ENCODE measurements at places on chromosomes 5 and 9.
A peak's percentile ranks its signal among the peaks of the same experiment; 100 is the strongest.

DNA sequence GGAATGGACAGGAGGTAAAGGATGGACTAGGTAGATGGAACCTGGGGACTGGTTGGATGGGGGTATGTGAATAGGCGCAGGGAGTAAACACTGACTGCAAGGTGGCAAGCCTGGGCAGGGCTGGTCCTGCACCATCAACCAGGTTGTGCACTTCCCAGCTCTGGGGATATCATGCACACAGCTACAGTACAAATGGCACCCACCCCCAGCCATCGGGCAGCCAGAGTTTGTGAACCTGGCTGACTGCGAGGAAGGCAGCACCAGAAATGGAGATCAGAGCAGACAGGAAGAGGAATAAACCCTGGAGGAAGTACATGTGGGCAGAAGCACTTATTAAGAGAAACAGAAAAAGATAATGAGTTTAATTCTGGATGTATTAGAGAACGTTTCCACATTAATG is 229.1 kb downstream of the ESM1 start:
- no peak for DNase-seq

GRCh38 chr5:67983251-67984110 is 232.1 kb upstream of the PIK3R1 start:
- peak; percentile 56 for DNase-seq

GRCh38 chr9:133948131-133948530 is 44.0 kb downstream of the VAV2 start:
- no peak for DNase-seq

DNA sequence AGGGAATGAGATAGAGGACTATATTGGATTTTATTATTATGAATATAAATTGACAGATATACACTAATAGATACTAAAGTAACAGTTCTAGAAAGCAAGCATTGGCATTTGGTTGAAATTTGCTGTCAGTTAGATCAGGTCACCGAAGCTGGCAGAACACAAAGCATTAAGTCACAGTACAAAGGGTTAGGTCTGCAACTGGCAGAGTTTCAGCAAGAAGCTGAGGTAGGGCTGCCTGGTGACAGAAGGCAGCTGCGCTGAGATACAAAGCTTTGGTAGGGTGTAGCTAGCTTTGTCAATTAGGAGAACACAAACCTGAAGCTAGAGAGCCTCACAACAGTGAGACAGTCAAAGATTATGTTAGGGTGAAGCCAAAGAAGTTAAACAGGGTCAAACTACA is 6.3 kb upstream of the CSNK1G3 start:
- no peak for DNase-seq

DNA sequence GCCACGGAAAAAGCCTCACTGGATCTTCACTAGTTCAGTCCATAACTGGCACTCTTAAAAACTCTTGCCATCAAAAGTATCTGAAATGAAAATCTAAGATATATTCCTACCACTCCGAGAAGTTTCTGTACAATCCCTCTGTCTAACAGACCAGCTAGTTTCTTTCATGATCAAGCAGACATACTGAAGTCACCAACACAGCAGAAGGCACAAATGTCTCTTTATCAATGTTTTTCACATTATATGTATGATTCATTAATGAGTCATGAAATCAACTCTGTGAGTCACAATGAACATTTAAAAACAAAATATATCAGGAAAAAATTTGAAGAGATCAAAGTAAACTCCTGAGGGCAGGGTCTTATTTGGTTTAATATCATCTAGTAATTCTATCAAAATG is 50.8 kb downstream of the F2R start:
- DNase-seq = no peak

DNA sequence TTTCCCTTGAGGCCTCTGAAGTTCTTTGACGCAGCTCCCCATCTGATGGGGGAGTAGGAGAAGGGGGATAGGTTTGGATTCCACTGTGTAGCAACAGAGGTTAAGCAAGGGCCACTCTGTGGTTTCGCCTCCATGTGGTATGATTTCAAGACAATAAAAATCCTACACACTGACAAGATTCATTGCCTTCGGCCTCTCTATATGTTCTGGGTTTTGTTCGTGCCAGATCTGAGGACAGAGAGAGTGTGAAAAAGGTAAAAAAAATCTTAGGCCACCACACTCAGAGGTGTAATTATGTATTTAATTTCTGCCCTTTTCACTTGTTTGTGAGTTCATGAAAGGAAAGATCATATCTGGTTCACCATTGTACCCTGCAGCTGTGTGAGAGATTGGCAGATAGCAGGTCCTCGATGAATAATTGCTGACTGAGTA is 715.2 kb upstream of the ZNF608 start:
- DNase-seq = no peak

- no peak for DNase-seq
Observed at GRCh38 chr9:36840898-36841536, 193.1 kb downstream of the PAX5 start.

DNA sequence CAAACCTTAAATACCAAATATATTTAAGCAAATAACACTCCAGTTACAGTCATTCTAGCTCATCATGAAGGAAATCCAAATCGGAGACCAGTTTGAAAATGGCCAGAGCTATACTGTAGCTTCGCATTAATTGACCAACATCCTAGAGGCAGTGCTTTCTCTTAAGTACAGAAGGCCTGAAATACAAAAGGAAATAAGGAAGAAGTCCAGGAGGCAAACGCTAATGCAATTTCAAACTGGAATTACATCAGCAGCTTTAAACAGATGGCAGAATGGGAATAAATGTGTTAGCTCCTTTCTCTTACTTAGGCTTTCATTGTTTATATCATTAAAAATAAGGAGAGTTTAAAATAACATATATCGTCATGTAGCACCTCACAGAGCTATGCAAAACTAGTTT is 197.0 kb downstream of the SEC61B start:
- no peak for DNase-seq

GRCh38 chr9:6218099-6218502 is 2.5 kb downstream of the IL33 start:
- DNase-seq = peak; percentile 51

GRCh38 chr5:73160239-73160671 is 12.7 kb upstream of the TMEM174 start:
- no peak for DNase-seq

DNA sequence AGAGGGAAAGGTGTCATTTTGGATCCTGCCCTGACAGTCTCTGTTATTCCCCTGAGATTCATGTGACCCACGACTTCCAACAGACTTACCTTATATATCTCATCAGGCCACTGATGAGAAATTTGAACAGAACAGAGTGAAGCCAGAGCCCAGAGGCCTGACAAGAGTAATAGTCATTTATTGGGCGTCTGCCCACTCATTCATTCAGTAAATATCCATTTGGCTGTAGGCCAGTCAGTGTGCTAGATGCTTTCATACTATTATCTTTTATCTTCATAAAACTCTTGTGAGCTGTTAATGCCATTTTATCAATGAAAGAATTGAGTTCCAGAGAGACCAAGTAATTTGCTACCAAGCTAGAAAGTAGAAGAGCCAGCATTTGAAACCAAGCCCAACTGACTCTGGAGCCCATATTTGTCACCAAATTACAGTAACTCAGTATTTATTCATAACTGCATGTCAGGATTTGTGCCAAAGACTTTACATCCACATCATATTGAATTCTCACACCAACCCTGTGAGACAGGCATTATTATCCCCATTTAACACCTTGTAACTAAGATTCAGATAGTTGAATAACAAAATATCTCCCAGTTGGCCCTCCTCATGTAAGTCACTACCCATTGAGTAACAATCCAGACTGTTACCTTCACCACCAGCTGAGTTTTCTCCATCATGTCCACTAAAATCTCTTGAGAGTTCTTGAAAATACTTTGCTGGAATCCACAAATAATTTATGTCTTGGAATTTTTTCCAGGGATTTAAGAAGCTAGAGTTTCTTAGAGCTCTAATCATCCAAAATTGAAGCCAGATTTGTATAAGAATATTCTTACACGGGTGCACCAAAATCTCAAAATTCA is 2.5 kb downstream of the PTPDC1 start:
- DNase-seq = peak; percentile 46

DNA sequence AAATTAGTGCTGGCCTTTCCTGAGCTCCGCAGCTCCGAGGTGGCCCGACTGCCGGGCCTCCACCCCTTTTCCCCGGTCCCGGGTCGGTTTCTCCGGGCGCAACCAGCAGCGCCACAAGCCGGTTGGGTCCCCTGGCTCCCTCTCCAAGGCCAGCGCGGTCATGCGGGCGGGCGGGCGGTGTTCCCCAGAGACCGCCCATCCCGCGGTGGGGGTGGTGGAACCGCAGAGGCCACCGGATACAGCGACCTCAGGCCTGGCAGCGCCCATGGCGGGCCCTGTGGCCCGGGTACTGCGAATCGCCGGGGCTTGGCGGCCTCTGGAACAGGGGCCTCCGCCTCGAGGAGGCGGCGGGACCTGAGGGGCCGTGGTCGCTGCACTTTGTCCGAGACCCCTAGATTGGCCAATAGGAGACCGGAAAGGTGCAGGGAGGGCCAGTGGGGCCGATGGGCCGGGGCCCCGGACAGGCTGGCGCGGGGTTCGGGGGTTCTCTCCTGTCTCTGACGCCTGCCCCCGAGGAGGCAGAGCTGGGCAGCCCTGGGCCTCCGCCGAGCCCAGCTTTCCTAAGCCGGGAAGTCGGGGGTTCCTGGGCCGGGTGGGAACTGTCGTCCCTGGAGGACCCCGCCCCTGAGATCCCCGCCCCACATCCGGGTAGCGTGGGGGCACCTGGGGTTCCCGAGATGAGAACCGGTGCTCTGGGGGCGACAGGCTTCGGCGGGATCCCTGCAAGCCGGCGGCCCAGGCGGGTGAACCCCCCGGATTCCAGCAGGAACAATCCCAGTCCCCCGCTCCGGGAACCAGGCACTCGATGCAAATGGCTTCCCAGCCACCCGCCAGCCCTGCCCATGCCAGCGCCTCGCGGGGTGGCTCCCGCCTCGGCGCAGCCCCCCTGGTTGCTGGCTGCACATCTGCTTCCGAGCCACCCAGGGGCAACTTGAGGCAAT is 293.9 kb downstream of the ZSWIM6 start:
- DNase-seq = peak; percentile 84

DNA sequence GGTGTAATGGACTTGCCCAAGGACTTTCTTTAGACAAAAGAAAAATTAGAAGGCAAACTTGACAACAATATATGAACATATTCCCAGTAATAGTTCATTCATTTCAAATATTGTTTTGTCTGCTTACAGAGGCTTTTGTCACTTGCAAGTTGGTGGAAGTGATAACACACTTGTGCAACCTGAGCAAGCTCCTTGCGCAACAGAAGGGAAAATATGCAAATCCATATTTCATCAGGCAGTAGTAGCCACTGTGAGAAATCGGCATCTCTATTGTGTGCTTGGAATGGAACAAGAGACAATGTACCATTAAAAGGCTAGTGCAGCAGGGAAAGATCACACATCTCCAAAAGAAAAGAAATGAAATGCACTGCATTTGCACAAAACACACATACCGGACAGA is 125.3 kb upstream of the RASEF start:
- DNase-seq = no peak

- no peak for DNase-seq
Observed at GRCh38 chr5:126871441-126871840, 94.5 kb downstream of the LMNB1 start.

DNA sequence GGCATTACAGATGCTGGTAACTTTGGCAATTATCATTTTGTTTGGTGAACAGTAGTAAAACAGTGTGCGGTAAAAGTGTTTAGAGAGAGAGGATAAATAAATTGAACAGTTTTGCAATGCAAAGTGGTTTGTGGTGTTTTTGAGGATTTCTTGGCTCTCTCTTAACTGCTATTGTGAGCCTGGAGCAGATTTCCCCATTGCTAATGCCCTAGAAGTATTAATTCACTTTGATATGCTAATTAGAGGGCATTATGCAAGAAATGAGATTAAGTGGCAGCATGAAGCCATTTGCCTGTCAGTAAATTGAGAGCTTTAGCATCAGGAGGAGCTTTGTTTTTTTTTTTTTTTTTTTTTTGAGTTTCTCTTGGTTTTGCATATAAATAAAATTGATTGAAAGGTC is 8.2 kb downstream of the PBX3 start:
- no peak for DNase-seq

GRCh38 chr5:151700820-151701219 is 14.1 kb upstream of the SPARC start:
- no peak for DNase-seq

- no peak for DNase-seq
Observed at GRCh38 chr5:179290681-179291540, 54.4 kb downstream of the ADAMTS2 start.

DNA sequence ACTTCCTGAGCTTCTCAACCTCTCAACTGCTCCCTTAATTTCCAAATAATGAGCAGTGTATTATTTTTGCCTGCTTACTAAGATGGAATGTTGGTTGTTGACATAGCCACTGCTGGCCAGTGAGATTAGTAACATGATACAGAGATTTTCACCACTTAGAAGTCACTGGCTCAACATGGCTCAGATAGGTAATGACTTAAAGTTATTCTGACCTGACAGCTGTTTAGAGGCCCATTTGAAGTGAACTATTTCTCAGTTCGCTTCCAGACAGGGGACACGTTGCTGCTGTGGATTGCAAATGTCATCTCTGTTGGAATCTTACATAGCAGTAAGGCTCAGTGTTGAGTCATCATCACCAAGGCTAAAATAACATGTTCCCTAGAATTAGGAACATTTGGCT is 490.2 kb downstream of the TLE4 start:
- peak; percentile 53 for DNase-seq

DNA sequence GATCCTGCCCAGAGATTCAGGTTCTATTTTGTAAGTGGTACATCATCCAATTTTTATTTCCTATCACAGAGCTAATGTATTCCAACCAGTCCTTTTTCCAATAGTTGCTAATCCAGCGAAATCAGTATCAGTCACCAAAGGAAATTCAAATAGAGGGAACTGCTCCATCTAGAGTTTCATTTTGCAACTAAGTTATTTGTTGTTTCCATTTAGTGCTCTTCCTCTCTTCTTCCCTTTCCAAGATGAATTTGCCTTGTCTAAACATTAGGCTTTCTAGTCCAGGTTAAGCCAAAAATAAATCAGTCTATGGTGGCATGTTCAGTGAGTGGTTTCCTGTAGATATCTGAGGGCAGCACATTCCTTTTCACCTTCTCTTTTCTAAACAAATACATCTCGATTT is 79.8 kb upstream of the SPATA31D4 start:
- DNase-seq = peak; percentile 45

DNA sequence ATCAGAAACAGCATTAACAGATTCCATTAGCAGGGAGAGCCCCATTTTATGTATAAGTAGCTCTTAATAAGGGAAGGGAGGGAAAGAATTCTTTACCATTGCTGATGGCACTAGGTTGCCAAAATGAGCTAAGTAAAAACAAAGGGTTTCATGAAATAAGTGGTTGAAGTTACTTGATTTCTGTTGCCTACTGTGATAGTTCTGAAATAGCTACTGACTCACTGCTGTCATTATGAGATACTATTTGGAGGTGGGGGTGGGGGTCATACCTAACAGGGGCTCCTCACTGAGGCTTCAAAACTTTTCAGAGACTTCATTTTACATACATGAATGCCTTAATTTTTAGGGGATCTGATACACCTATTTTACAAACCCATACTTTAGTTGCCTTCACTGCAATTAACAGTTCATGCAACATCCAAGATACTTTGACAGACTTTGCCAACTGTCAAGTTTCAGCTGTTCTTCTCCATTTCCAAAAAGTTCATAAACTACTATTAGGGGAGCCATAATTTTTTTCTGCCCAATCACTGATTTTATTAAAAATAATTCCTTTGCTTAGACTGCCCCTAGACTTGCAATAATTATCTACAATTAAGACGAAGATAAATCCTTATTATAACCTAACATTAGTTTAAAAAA is 4.6 kb downstream of the HOMER1 start:
- no peak for DNase-seq

- DNase-seq = no peak
Observed at GRCh38 chr5:178413988-178414387, 176.2 kb downstream of the COL23A1 start.

Data from GM03348 (cell line).